ENCODE measurements at places on chromosomes 3 and 15. TPM values are rescaled to one million over a fixed set of nuclear protein-coding genes. Genes with fewer than 3 reads are reported as not detected.

DNA sequence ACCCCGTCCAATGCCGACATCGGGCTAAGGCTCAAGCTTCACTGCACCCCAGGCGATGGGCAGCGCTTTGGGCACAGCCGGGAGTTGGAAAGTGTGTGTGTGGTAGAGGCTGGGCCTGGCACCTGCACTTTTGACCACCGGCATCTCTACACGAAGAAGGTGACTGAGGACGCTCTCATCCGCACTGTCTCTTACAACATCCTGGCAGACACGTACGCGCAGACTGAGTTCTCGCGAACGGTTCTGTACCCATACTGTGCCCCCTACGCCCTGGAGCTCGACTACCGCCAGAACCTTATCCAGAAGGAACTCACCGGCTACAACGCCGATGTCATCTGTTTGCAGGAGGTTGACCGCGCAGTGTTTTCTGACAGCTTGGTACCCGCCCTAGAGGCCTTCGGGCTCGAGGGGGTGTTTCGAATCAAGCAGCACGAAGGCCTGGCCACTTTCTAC is 1.0 kb downstream of the PDE12 start:
- peak overlapping the region; percentile 98 for H3K27ac ChIP-seq
- H3K36me3 ChIP-seq, result peaks cover 46% of the 10 kb centered on the region
- peak overlapping the region; percentile 88 for H3K4me3 ChIP-seq
- DNase-seq, result peak; percentile 42
- no peaks in the 10 kb centered on the region for H3K27me3 ChIP-seq

DNA sequence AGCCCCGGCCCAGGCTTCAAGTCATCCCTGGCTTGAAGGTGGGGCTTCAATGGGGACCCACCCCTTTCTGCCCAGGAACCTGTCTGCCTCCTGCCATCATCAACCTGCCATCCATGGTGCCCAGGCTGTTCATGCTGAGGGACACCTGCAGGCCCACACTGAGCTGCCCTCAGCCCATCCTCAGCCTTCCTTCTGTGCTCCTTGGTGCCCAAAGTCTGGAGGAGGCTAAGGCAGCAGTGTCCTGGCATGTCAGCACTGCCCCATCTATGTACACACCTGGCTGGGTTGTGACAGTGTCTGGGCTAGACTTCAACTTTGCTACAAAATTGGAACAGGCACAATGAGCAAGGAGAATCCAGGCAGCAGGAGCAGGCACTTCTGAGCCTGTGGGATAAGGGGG is 745.3 kb upstream of the EPHA6 start:
- H3K27ac ChIP-seq, result no peak overlapping the region
- H3K36me3 ChIP-seq, result no peaks in the 10 kb centered on the region
- no peaks in the 10 kb centered on the region for H3K4me1 ChIP-seq
- DNase-seq, result no peak

GRCh38 chr3:183536238-183536880 is 19.1 kb downstream of the KLHL6 start:
- no peaks in the 10 kb centered on the region for H3K27me3 ChIP-seq
- H3K4me3 ChIP-seq, result no peak overlapping the region
- peaks cover 13% of the 10 kb centered on the region for H3K36me3 ChIP-seq
- no peak for DNase-seq
- H3K4me1 ChIP-seq, result peaks cover 42% of the 10 kb centered on the region
- H3K27ac ChIP-seq, result no peak overlapping the region

DNA sequence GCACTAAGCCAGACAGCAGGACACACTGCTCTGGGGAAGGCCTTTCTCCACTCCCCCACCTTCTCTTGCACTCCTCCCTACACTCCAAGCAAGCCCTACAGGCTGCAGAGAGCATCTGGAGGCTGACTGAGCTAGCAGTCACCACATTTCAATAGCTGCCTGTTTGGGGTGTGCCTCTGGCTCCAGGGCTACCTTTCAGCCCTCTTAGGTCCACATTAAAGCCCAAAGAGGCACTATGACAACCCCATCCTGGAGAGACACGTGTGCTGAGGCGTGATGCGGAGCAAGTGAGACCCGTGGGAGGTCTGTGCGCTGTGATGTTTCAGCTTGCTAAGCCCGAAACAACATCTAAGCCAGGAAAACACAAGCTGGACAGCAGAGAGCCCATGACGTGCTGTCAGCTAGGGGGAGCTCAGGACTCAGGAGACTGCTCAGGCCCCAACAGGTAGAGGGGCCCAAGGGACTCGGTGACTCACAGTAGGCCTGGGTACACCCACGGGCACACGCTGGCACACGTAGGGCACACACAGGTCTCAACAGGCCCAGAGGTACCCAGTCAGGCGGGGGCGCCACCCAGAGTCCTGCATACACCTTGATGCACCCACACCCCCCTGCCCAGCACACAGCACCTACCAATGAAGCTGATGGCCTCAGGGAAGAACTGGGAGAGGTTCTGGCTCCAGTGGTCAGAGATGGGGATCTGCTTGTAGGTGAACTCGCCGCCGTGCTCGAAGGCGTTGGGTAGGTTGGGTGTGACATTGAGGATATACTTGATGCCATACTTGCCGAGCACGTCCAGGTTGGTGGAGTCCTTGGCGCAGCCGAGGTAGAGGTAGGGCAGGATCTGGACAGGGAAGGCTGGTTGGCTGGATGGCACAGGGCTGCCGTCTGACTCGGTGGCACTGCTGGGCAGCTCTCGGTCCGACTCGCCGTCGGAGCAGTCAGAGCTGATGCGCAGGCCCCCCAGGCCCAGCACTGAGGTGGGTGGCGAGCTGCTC is 2.8 kb downstream of the DUSP7 start:
- peak overlapping the region; percentile 88 for H3K4me3 ChIP-seq
- peaks cover 35% of the 10 kb centered on the region for H3K4me1 ChIP-seq
- H3K27ac ChIP-seq, result peak overlapping the region; percentile 90
- peak; percentile 33 for DNase-seq
- H3K27me3 ChIP-seq, result no peaks in the 10 kb centered on the region

- no peaks in the 10 kb centered on the region for H3K27me3 ChIP-seq
- no peak overlapping the region for H3K4me3 ChIP-seq
- no peak overlapping the region for H3K27ac ChIP-seq
- peaks cover 60% of the 10 kb centered on the region for H3K36me3 ChIP-seq
- peaks cover 18% of the 10 kb centered on the region for H3K4me1 ChIP-seq
Measured at GRCh38 chr15:84648539-84648938, 5.5 kb downstream of the WDR73 start.

DNA sequence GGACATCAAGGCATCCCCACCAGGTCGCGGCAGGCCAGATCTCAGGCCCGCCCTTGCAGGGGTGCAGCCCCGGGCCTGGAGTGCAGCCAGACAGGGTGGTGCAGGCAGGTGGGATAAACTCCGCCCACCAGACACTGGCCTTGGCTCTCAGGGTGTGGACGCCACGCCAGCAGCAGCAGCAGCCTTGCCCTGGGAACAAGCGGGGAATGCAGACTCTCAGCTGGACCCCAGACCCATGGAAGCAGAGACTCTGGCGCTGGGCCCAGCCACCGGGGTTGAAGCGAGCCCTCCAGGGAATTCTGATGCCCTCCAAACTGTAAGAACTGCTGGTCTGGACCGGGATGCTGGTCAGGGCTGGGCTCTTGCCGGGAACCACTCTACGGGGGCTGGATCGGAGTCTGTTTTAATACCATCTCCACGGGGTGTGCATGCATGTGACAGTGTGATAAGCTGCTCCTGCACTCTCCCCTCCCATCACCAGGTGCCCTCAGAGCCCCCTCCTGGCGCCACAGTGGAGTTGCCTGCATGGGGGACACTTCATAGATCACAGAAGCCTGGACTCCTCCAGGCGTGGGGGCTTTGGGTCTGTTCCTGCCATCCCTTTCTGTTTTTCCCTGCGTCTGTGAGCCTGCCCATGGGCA is 142.7 kb downstream of the NSMCE3 start:
- peaks cover 2% of the 10 kb centered on the region for H3K4me1 ChIP-seq
- no peaks in the 10 kb centered on the region for H3K27me3 ChIP-seq
- H3K4me3 ChIP-seq, result no peak overlapping the region

DNA sequence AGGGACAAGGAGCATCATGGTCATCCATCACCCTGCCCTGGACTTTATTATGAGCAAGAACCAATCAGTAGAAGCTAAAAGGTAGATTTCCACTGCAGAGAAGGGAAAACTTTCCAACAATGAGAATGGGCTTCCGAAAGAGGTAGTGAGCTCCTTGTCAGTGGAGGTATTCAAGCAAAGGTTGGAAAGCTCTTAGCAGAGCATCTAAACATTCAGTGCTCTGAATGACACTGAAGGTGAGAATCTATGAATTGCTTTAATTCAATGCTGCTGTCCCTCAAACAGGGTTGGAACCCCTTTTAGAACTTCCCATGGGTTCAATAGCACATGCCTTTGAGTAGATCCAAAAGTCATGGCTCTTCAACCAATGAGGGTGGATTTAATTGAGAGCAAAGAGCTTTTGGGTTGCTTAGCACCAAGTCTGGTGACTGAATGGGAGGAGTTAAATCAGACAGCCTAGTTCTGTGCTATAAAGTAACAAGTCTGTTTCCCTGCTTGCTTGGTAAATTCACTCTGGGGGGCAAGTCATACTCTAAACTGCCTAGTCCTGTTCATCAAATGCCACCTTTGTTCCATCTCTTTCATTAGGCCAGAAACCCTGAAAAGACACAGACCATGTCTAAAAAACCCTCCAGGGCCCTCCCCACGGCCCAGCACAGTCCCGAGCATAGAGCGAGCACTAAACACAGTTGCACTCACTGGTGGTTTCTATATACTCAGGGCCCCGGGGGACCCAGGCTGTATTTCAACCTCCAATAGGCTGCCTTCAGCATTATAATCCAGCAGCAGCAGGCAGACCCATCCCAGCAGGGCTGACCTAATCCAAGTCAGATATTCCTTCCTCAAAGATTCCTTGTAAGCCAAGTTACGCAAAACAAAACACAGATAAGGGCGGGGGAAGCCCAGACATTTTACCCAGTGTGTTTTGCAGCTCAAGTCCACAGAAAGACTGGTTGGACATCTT is 161.2 kb downstream of the MEGF11 start:
- no peaks in the 10 kb centered on the region for H3K4me1 ChIP-seq
- no peak for DNase-seq
- H3K36me3 ChIP-seq, result no peaks in the 10 kb centered on the region

- H3K27ac ChIP-seq, result peak overlapping the region; percentile 5
- no peaks in the 10 kb centered on the region for H3K27me3 ChIP-seq
- no peak overlapping the region for H3K4me3 ChIP-seq
- DNase-seq, result no peak
- H3K4me1 ChIP-seq, result peaks cover 18% of the 10 kb centered on the region
Measured at GRCh38 chr3:59839810-59840515, 790.1 kb upstream of the CFAP20DC start.

DNA sequence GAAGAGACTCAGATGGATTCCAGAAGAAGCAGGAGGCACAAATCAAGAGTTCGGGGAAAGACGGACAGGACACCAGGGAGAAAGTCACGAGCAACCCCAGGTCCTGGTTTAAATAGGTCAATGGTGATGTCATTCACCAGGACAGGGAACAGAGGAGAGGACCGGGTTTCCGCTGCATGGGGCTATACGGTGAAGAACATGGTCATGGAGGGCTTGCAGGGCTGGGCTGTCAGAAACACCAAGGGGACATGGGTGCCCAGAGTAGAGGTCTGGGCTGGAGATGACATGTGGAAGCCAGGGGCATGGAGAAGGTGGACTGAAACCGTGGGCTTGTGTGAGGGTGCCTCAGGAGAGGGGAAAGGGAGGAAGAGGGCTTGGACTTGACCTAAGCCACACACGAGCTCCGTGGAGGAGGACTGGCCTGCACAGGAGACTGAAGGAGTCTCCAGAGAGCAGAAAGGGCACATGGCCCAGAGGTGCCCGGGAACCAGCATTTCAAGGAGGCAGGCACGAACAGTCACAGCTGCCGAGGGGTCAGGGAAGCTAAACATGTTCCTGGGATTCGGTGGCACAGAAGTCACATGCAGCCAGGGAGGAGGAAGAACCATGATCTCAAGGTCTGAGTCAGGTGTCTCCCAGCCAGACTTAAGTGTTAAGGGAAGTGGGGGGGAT is 54.2 kb upstream of the RPL32 start:
- peaks cover 6% of the 10 kb centered on the region for H3K27me3 ChIP-seq
- peaks cover 12% of the 10 kb centered on the region for H3K36me3 ChIP-seq
- H3K27ac ChIP-seq, result no peak overlapping the region
- no peak overlapping the region for H3K4me3 ChIP-seq

- H3K27ac ChIP-seq, result no peak overlapping the region
- no peak overlapping the region for H3K4me3 ChIP-seq
- H3K36me3 ChIP-seq, result no peaks in the 10 kb centered on the region
- no peaks in the 10 kb centered on the region for H3K4me1 ChIP-seq
Measured at GRCh38 chr3:60114191-60114590, 1064.4 kb upstream of the CFAP20DC start.

- peak overlapping the region; percentile 46 for H3K27ac ChIP-seq
- no peak for DNase-seq
- H3K4me1 ChIP-seq, result peaks cover 32% of the 10 kb centered on the region
- peak overlapping the region; percentile 41 for H3K4me3 ChIP-seq
Measured at GRCh38 chr3:16596352-16597032, 8.7 kb downstream of the DAZL start.

- H3K27ac ChIP-seq, result no peak overlapping the region
- no peaks in the 10 kb centered on the region for H3K4me1 ChIP-seq
- H3K27me3 ChIP-seq, result peaks cover 9% of the 10 kb centered on the region
- no peak for DNase-seq
Measured at GRCh38 chr3:140859592-140860336, 81.9 kb upstream of the SLC25A36 start.

GRCh38 chr3:5012367-5012766 is 33.1 kb downstream of the BHLHE40 start:
- no peaks in the 10 kb centered on the region for H3K36me3 ChIP-seq
- no peaks in the 10 kb centered on the region for H3K27me3 ChIP-seq
- peaks cover 59% of the 10 kb centered on the region for H3K4me1 ChIP-seq
- peak overlapping the region; percentile 13 for H3K27ac ChIP-seq
- no peak for DNase-seq

GRCh38 chr15:94229591-94230369 is 1.6 kb upstream of the MCTP2 start:
- H3K27me3 ChIP-seq, result peaks cover 2% of the 10 kb centered on the region
- peak; percentile 65 for DNase-seq
- H3K36me3 ChIP-seq, result peaks cover 31% of the 10 kb centered on the region
- H3K4me3 ChIP-seq, result peak overlapping the region; percentile 91
- peak overlapping the region; percentile 95 for H3K27ac ChIP-seq
- peaks cover 76% of the 10 kb centered on the region for H3K4me1 ChIP-seq

- no peak overlapping the region for H3K27ac ChIP-seq
- peaks cover 20% of the 10 kb centered on the region for H3K27me3 ChIP-seq
- H3K4me1 ChIP-seq, result peaks cover 21% of the 10 kb centered on the region
- DNase-seq, result no peak
Measured at GRCh38 chr15:33124811-33125210, 69.7 kb downstream of the FMN1 start.

DNA sequence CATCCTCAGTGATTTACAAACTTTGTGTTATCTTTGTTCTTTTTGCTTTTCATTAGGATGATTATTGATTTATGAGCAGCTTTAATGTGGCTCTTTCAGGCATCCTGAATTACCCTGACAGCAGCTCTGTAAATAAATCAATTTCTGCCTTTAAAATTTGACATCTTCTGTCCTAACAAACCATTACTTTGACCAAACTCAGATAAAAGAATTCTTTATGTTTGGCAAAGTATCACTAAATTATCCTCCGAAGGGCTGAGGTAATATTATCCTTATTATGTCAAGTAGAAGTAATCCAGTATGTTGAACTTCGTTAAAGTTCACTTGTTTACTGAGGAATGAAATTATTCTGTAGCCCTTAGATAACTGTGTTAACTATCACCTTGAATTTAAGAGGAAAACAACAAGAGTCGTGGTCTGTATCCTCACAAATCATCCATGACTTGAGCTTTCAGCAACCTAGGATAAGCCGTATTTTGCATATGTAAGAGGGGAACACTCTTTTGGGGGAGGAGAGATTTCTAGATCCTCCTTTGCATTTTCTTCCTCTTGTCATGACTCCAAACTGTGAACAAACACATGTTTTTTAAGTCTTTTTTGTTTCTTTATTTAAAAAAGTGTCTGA is 173.2 kb upstream of the STAC start:
- no peaks in the 10 kb centered on the region for H3K36me3 ChIP-seq
- H3K27me3 ChIP-seq, result no peaks in the 10 kb centered on the region
- no peaks in the 10 kb centered on the region for H3K4me1 ChIP-seq
- no peak overlapping the region for H3K4me3 ChIP-seq
- H3K27ac ChIP-seq, result no peak overlapping the region

Gene WDR49
- total RNA-seq, result not detected

Gene C2CD4B
- total RNA-seq, result 0.14 TPM
